ENCODE measurements at places on chromosomes 1 and 21.

GRCh38 chr1:68442006-68442405, 7.7 kb downstream of the RPE65 start:
- DNase-seq: no peak

GRCh38 chr1:89203166-89203565, 4.4 kb upstream of the GBP4 start:
- DNase-seq: no peak

GRCh38 chr21:32237021-32237420, 41.8 kb downstream of the MIS18A start:
- no peak for DNase-seq

DNA sequence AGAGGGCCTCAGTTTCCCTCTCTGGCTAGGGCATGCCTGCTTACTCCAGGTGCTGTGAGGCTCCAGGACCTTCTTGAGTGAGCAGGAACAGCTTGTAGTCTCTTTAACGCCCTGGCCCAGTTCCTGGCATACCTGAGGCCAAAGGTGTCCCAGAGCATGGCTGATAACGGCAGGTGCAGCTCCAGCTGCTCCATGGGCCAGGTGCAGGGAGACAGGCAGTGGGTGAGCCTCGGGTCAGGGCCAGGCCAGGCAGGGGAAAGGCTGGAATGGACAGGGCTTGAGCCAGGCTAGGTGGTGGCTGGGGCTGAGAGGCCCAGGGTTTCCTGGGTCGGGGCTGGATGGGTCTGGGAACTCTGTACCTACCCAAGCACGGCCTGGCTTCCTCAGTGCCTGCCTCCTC, 18.3 kb downstream of the EDN2 start:
- DNase-seq: peak; percentile 64

GRCh38 chr1:54277451-54278341, 77.7 kb downstream of the MRPL37 start:
- DNase-seq: peak; percentile 85

GRCh38 chr1:18666317-18666920, 35.8 kb downstream of the PAX7 start:
- no peak for DNase-seq

- no peak for DNase-seq
Measured at GRCh38 chr21:26148071-26148839, 22.3 kb downstream of the APP start.

- no peak for DNase-seq
Measured at GRCh38 chr1:31397360-31398095, 15.5 kb upstream of the SERINC2 start.

DNA sequence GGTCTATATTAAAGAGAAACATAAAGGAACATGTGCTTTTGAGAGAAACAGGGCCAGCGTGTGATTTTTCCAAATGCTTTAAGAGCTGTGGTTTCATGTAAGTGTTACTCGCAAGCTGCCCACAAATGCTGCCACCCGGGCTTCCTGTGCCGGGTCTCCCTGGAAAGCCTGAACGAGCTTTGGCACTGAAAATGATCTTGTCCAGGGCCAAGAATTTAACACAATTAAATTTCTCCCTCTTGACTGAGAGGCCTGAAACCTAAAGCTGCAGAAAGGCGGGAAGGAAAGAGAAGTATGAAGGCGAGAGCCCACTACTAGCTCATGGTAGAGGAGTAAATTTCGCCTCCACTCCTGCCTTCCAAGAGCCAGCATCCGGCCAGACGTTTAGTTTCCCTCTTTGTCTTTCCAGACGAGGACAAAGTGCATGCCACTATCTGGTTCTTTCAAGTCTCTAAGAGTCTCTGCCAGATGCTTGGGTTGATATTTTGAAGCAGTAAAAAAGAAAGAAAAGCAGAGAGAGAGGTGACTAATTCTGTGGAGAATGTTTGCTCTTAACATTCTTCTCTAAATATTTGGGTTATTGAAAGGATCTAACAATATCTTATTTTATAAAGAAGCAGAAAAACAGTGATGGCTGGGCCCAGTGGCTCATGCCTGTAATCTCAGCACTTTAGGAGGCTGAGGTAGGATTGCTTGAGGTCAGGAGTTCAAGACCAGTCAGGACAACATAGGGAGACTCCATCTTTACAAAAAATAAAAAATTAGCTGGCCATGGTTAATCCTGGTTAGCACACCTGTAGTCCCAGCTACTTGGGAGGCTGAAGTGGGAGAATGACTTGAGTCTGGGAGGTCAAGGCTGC, 100.0 kb upstream of the HNRNPU start:
- peak; percentile 87 for DNase-seq

DNA sequence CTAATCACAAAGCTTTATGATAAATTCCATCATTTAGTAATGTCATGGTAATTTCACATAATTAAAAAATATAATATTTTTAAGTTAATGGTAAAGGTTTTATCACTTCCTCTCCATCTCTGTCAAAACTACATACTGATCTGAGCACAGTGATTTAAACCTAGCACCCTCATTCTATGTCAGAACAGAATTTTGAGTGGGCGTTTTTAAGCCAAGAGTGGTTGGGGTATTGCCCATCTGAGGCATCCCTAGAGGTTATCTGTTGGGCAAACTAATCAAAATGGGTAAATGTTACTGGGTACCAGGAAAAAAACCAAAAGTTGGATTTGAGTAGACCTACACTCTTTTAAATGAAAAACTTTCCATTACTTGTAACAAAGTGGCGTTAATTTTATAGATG, 100.7 kb upstream of the GFI1 start:
- no peak for DNase-seq

- no peak for DNase-seq
Measured at GRCh38 chr1:6592441-6592840, 10.2 kb downstream of the KLHL21 start.

GRCh38 chr1:55716610-55717009, 501.4 kb upstream of the USP24 start:
- DNase-seq: no peak

- DNase-seq: no peak
Measured at GRCh38 chr1:232593717-232594502, 36.0 kb downstream of the SIPA1L2 start.

GRCh38 chr1:154741741-154742495, 128.2 kb downstream of the KCNN3 start:
- no peak for DNase-seq

DNA sequence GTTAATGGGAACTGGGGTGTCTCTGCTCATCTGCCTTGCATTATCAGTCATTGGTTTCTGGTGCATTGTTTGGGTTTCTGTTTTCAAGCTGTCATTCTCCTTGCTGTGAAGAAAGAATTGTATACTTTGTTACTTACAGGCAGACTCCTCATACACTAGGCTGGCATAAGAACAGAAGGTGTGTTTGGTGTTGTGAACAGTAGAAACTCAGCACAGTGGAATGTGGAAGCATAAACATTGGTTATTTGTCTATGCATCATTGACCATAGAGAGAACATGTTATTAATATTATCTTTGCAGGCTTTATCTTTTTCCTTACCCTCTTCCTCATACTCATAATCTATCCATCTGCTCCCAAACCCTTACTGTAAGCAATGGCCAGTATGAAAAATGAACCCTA, 18.2 kb downstream of the C1orf87 start:
- no peak for DNase-seq

- peak; percentile 12 for DNase-seq
Measured at GRCh38 chr1:206769304-206769731, 1.3 kb upstream of the IL19 start.

- no peak for DNase-seq
Measured at GRCh38 chr1:1561801-1562470, 12.7 kb downstream of the SSU72 start.

DNA sequence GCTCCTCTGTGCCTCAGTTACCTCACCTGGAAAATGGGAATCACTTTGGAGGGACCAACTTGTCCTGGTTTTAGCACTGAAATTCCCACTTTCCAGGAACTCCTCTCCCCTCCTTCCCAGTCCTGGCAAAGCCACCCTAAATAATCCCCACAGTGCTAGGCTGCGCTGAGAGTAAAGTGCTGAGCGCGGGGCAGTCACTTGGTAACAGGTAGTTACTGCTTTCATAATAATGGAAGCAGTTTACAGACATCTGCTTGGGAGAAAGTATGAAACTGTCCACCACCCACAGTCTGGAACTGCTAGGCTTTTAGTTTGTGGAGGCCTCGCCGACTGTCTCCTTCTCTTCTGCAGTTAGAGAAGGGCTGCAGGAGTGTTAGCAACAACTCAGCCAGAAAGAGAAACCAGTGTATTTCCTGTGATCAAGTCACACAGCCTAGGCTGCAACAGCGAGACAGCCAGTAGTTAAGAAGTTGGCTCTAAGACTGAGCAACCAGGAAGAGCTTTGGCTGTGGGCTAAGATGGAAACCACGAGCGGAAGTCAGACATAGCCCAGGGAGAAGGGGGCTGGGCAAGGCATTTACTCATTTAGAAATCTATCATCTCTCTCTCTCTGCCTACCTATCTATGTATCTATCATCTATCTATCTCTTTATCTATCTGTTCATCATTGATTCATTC, 30.8 kb upstream of the ABCG1 start:
- DNase-seq: peak; percentile 69

- no peak for DNase-seq
Measured at GRCh38 chr1:163063143-163063542, 6.0 kb upstream of the RGS4 start.

DNA sequence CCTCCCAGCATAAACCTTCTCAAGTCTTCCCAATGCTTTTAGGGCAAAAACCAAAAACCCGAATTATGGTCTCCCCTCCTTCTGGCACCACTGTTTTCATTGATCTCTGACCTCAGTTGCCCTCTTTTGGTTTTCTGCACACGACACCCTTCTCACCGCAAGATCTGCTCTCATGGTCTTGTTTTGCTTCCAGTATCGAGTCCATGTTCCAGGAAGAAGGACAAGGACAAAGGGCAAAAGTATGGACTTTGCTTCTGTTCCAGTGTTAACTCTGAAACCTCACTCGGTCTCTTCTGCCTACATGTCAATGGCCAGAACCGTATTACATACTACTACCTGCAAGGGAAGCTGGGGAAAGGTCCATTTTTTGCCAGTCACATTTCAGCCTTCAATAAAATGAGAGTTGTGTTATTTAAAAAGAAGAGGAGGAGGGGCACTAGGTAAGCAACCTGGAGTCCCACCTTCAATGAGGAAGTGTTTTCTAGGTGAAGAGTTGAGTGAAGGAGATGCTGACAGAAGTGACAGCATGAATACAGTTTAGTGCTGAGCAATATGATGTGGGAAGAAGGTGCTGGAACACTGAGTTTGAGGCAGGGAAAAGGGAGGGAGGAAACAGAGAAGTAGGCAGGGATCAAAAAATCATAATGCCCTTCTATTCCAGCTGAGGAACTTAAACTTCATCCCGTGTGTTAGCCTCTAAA, 183.4 kb downstream of the FGGY start:
- peak; percentile 84 for DNase-seq

DNA sequence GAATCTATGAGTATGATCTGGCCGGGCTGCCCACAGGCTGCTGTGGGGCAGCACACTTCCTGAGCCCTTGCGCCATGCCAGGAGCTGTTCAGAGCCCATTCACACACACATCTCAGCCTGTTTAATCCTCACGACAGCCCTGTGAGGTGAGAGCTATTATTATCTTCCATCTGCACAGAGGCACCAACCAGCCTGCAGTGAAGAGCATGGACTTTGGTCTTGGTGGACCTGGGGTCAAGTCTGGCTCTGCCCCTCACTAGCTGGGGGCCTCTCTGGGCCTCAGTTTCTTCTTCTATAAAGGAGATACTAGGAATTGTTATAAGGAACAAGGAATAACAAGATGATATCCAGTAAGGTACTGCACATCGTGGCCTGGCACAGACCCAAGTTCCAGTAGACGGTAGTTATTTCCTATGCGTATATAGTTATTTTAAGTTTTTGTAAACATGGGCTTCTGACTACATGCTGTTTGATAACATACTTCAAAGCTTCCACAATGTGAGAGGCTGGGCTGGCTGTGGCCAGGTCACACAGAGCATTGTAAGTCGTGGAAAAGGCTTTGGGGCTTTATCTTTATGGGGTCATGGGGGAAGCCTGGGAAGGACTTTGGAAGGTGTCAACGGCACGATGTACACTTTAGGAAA, 3.4 kb upstream of the PADI2 start:
- peak; percentile 61 for DNase-seq

- DNase-seq: no peak
Measured at GRCh38 chr1:193141804-193142203, 20.0 kb downstream of the CDC73 start.

- DNase-seq: no peak
Measured at GRCh38 chr1:109658533-109659042, 2.7 kb downstream of the GSTM4 start.

GRCh38 chr21:45414396-45415187, 9.6 kb downstream of the COL18A1 start:
- DNase-seq: no peak

- no peak for DNase-seq
Measured at GRCh38 chr1:193070386-193070753, 11.0 kb downstream of the RO60 start.

- DNase-seq: no peak
Measured at GRCh38 chr1:65911679-65912078, 119.0 kb downstream of the PDE4B start.

DNA sequence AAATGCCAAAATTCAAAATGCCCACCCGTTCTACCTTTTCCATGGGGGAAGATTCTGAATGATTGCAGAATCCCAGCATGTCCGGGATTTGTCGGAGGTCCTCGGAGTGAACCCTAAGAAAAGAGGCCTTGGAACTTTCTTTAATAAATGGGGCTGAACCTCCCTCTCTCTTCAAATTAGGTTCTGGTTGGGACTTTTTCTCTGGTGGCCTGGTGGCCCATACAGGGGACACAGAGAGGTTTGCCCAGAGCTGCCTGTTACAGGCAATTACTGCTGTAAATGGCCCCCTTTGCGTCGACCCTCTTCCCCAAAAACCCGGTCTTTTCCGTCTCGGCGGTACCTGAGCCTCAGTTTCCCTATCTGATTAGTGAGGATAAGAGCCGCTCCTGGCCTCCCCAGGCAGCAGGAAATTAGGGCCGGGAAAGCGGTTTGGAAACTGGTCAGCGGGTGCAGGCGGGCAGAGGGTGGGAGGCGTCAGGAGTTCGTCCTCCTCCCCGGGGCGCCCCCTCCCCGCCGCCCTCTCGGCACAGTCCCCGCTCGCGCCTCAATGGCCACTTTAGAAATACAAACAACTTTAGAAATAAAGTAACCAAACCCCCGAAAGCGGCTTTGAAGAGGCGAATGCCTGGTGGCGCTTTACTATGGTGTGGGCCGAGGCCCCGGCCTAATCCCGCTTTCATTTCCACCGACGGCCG, 15.6 kb downstream of the PAX7 start:
- no peak for DNase-seq

DNA sequence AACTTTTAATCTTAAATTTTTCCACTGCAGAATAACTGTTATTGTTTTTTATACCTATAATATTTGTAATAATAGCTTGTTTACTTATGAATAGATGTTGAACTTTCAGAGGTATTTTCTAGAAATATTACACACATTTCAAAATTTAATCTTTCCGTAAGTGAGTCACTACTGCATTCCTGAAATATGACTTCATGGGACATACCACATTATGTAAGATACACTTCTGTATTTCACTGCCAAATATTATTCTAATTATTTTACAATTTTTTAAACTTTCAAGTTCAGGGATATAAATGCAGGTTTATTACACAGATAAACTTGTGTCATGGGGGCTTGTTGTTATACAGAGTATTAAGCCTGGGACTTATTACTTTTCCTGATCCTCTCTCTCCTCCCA, 2220.5 kb downstream of the NCAM2 start:
- DNase-seq: no peak

GRCh38 chr21:25215698-25216384, 391.4 kb downstream of the MRPL39 start:
- no peak for DNase-seq

- no peak for DNase-seq
Measured at GRCh38 chr21:27068811-27069210, 101.9 kb upstream of the ADAMTS5 start.

- DNase-seq: no peak
Measured at GRCh38 chr1:116850436-116850835, 59.3 kb upstream of the PTGFRN start.

Data from small intestine (tissue), 16 donors.